Activated CD4-positive, alpha-beta T cell treated with anti-CD3 and anti-CD28 coated beads for 1 hour (primary cell): ENCODE measurements at places on chromosomes 6 and 20.

DNA sequence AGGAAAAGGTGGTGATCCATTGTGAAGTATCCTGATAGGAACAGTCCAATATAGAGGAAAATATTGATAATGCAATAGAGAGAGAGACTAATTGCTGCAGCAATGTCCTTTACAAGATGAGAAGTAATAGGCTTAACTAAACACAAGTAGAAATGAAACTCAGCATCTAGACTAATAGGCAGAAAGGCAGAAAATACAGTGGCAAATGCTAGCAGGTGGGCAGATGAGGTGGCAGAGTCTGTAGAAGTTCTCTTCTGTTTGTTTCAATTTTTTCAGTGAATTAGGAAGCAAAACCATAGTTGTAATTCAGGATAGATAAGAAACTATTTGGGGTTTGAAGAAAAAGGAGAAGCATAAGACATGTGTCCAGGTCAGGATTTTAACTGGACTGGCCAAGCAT is 236.7 kb upstream of the HS3ST5 start:
- no peak for DNase-seq

DNA sequence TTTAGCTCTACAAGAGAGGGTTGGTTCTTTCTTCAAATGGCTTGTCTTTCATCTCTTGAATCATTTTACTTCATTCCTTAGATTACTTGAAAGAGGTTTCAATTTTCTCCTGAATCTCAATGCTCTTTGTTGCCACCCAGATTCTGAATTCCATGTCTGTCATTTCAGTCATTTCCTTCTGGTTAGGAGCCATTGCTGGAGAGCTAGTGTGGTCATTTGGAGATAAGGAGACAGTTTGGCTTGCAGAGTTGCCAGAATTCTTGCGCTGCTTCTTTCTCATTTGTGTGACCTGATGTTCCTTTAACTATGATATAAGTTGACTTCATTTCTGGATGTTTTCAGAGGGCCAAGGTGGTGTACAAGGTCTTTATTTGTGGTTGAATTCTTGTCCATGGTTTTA is 157.8 kb downstream of the SLC22A3 start:
- no peak for DNase-seq

- no peak for DNase-seq
These were observed 2.2 kb downstream of the NOL4L start for GRCh38 chr20:32582659-32583580.

DNA sequence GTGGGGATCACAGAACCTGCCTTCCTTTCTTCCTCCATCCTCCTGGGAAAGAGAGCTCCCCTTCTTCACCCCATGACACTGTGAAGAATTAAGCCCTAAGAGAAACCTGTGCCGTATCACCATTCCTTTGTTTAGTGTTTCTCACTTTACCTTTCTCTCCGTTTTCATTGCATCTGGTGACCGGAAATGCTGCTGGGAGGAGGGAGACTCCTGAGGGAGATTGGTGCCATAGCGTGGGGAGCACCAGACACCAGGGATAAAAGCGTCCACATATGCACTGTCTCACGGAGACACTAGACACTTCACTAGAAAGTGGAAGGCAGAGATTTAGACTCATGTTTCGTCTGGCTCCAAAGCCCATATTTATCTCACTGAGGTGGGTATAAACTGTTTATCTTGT is 15.5 kb upstream of the ULBP3 start:
- no peak for DNase-seq

DNA sequence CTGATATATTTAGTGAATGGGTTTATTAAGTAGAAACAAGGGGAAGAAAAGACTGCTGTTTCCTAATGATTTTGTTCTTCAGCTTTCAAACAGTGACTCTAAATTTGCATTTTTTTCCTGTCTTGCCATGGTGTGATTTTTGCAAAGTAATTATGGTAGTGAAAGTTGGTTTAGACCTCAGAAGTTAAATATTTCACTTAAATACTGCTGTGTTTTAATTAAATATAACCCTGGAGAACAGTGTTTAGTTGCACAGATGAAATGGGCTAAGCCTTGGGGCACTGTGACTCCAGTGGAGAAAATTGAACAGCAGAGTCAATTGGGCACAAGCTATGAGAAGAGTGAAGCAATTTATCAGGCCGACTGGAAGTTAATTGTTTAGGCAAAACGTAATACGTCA is 111.1 kb upstream of the MCHR2 start:
- no peak for DNase-seq

GRCh38 chr20:52619101-52619500 is 353.1 kb upstream of the TSHZ2 start:
- no peak for DNase-seq

DNA sequence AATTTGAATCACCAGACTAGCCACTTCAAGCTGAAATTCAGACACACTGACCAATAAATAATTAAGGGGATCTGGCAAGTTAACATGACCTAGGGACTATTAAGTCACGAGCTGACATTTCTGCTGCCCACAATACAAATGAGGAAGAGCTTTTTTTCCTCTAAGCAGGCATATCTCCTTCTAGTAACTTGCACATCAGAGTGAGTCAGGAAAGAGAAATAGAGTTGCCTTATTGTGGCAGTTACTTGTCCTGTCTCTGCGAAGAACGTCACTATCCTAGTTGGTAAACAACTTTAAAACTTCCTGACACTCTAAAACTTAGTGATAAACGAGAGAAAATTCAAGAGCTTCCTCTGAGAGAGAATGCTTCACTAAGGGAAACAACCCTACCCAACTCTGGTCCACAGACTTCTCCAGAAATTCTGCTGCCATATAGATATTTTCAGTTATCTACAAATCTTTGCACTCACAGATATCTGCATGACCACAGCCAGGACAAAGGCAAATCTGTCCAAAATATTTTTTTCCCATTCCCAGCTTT is 4.2 kb downstream of the PLA2G7 start:
- DNase-seq = no peak

GRCh38 chr6:53168516-53169267 is 20.1 kb upstream of the GCM1 start:
- DNase-seq = no peak

DNA sequence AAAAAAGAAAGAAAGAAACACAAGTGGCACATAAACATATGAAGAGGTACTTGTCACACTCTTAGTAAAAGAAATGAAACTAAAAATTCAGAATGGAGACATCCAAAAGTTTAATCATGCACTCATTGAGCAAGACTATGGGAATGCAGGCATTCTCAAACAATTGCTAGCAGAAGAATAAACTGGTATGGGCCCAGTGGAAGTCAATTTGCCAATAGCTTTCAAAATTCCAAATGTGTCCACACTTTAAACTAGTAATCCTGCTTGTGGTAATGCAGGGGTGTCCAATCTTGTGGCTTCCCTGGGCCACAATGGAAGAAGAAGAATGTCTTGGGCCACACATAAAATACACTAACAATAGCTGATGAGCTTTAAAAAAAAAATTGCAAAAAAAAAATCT is 97.4 kb downstream of the EPB41L2 start:
- DNase-seq = no peak

GRCh38 chr6:104679971-104680370 is 179.7 kb downstream of the HACE1 start:
- DNase-seq = no peak

DNA sequence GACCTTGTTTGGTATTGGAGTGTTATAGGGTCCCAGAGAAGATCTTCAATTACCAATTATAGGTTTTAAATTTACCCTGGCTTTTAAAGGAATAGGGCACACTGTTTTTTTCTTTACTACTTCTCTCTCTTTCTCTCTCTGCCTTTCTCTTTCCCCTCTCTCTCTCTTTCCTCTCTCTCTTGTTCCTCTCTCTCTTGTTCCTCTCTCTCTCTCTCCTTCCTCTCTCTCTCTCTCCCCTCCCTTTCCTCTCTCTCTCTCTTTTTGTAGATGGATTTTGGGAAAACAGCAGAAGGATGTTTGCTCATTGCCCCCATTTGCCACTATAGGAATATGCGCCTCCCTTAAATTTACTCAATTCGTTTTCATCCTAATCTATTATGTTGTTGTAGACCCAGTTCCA is 45.2 kb downstream of the TBX18 start:
- no peak for DNase-seq

GRCh38 chr20:1536893-1537730 is 20.4 kb downstream of the SIRPD start:
- DNase-seq = no peak

GRCh38 chr6:100099189-100100074 is 105.4 kb upstream of the MCHR2 start:
- DNase-seq = no peak

DNA sequence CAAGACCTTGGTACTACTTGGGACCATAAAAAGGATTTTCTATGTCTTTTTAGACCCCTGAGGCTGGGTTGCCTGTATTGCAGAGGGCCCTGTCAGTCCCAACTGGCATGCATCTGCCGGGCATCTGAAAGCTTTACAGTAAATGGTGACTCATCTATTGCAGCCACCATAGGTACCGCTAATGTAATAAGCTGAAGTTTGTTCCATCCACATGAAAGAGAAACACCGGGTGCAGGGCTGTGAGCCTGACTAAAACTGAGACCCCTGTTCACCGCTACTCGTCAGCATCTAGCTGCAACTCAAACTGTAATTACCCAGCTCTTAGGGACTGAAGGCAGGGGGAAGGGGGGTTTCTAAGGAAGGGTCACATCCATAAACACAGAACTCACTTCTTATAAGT is 49.5 kb downstream of the TRERF1 start:
- peak; percentile 29 for DNase-seq

DNA sequence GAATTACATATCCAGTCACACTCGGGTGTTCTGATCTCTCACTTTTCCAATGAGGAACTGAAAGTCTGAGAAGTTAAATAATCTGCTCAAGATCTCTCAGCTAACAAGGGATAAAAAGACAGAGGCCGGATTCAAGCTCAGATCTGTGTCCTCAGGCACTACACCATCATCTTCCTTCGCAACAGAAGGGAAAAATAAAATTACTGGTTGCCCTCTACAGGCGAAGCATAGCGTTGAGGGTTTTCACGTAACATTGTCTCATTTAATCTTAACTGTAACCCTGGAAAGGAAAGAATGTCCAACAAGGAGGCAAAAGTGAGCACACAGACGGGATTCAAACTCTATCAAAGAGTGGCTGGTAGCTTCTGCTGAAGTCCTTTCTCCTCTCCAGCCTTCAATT is 67.8 kb upstream of the ANKEF1 start:
- no peak for DNase-seq

DNA sequence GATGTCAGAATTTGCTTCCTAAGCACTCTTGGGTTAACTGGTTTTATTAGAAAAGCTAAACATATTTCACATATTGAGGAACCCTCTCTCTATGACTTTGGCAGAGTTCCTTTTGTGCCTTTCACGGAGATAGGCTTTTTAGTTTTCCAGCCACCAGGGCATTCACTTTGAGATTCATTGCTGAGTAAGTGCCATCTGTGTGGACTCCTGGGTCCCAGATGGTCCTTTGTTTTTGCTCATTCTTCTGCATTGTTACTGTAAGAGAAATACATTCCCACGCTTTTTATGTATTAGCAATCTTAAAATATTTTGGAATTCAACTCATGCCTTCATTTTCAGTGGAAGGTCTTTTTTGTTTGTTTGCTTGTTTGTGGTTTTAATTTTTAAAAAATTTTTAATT is 76.3 kb upstream of the PHACTR2 start:
- DNase-seq = no peak

GRCh38 chr20:38291966-38292365 is 12.0 kb upstream of the BPI start:
- DNase-seq = no peak

DNA sequence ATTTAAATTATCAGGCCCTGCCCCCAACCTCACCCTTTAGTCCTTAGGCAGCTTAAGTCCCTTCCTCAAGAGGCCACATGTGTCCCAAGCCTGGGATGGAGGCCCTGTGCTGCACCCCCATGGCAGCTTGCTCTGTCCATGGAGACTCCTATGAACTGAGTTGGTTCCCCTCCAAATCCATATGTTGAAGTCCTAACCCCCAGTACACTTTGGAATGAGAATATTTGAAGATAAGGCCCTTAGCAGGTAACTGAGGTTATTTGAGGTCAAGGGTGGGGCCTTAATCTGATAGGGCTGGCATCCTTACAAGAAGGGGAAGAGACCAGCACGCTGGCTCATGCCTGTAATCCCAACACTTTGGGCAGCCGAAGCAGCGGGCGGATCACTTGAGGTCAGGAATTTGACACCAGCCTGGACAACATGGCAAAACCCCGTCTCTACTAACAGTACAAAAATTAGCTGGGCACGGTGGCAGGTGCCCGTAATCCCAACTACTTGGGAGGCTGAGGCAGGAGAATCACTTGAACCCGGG is 6.7 kb upstream of the BEND3 start:
- DNase-seq = no peak

DNA sequence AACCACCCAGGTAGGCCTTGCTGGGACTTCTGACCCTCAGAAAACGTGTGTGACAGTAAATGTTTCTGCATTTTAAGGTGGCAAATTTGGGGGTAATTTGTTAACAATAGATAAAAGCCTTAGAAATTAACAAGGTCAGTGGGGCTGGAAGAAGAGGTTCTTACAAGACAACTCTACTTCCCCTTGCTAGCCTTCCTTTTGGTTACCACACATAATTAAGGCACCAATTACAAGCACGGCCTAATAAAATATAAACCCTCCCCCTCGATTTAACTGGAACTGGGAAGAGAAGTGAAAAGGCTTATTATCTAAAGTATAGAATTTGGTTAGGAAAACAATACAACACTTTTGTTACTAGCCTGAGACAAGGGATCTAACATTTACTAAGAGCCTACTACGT is 38.8 kb downstream of the ELOVL5 start:
- DNase-seq = no peak

- DNase-seq = no peak
These were observed 31.1 kb downstream of the EPM2A start for GRCh38 chr6:145704143-145704781.

- DNase-seq = no peak
These were observed 29.7 kb downstream of the VEGFA start for GRCh38 chr6:43799551-43800297.

DNA sequence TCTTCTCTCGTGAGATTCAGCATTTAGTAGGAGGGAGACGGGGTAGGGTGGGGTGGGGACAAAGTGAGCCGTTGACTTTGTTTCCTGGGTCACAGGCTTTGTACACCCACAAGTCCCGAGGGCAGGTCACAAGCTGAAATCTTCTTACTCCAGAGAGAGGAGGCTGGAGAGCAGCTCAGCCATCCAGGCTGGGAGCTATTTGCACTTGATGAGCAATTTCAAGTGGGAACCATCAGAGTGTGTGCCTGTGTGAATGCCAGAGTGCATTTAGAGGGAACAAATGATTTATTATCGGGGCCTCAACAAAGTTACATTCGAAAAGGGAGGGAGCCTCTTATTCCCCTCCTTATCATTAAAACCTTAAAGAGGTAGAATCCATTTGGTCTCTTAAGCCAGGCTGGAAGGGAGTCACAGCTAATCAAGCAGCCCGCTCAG is 155.7 kb upstream of the JARID2 start:
- no peak for DNase-seq
